ENCODE measurements at places on chromosomes 1 and 21. TPM values are rescaled to one million over a fixed set of nuclear protein-coding genes. Genes with fewer than 3 reads are reported as not detected.

PADI1 gene
- polyA plus RNA-seq = not detected

ADARB1 gene
- 1.0 TPM for polyA plus RNA-seq

RGS8 gene
- polyA plus RNA-seq = not detected

CCDC30 gene
- polyA plus RNA-seq = 1.2 TPM

MYCL gene
- polyA plus RNA-seq = 84.0 TPM

SLAMF8 gene
- polyA plus RNA-seq = 5.7 TPM
